Lung microvascular endothelial cell (primary cell): ENCODE measurements at places on chromosomes 1 and 21.
A peak's percentile ranks its signal among the peaks of the same experiment; 100 is the strongest.

- no peak for DNase-seq
Observed at GRCh38 chr1:4021136-4021973, 121.3 kb upstream of the C1orf174 start.

GRCh38 chr1:85566890-85567289, 13.7 kb upstream of the CCN1 start:
- DNase-seq, result peak; percentile 33

GRCh38 chr1:101071470-101071891, 45.9 kb upstream of the DPH5 start:
- peak; percentile 51 for DNase-seq

DNA sequence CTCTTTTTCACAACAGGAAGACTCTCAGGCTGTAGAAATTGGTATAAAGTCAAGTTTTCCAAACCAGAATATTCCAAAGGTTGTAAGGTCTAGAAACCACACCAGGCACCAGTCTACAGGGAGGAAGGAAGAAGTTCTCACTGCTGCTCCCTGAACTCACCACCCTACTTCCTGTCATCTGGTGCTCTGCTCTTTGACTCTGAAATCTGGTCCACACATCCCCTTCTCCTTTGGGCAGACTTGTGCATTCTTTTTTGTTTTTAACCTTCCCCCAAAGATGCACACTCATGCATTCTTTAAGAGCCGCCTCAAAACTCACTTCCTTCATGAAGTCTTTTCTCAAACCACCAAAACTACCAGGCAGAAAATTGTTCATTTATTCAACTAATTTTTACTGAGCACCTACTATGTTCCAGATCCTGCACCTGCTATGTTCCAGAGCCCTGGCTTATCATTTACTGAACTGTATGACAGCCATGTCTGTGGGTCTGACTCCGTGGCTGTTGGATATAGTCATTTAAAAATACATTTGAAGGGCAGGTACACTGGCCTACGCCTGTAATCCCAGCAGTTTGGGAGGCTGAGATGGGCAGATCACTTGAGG, 30.1 kb upstream of the EPS15 start:
- DNase-seq, result peak; percentile 86

DNA sequence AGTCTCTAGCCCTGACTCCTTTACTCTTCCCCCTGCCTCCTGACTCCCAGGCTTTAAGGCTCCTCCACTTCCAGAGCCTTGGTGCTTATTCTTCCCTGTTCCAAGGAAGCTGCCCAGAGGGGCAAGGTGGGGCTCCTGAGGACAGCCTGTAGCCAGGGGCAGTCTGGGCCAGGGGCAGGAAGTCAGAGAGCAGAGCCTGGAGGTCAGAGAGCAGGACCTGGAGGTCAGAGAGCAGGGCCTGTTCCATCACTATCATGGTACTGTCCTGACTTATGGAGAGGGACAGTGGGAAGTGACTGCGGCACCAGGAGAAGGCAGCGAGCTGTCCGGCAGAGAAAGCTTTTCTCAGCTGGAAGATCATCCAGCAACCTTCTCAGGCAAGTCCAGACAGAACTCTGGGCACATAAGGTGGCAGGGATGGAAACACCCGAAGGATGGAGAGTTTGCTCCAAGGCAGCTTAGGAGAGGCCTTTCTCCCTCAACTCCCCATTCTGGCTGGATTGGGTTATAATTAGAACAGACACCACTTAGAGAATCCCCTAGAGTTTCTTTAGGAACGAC, 25.0 kb downstream of the PLXNA2 start:
- no peak for DNase-seq

GRCh38 chr1:116504308-116505156, 66.3 kb downstream of the CD58 start:
- DNase-seq, result no peak

- no peak for DNase-seq
Observed at GRCh38 chr1:81554534-81554933, 246.2 kb upstream of the ADGRL2 start.

- DNase-seq, result peak; percentile 36
Observed at GRCh38 chr1:170692866-170693575, 29.1 kb downstream of the PRRX1 start.

DNA sequence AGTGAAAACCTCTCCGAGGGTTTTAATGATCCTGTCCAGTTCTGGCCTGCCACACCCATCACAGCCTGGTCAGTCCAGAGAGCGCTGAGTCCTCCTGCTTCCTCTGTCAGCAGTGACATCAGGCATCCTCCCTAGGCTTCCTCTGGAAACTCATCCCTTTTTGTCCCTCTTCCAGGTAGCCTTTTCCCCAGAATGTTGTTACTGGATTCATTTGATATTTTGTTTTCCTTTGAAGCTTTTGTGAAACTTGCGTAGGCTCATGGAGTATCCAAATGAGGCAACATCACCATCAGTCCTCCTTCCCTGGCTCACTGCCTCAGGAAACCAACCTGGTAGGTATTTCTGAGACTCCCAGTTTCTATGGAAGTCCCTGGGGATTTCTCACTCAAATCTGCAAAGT, 27.0 kb upstream of the IGSF3 start:
- DNase-seq, result no peak

GRCh38 chr1:172766462-172766861, 107.6 kb downstream of the FASLG start:
- DNase-seq, result no peak
